ENCODE measurements at places on chromosomes 6 and 20. TPM values are rescaled to one million over a fixed set of nuclear protein-coding genes. Genes with fewer than 3 reads are reported as not detected.

GRCh38 chr6:75333676-75334200, 49.1 kb upstream of the TMEM30A start:
- DNase-seq: no peak
- peaks cover 3% of the 10 kb centered on the region for H3K36me3 ChIP-seq
- H3K27ac ChIP-seq: peak overlapping the region; percentile 97
- H3K27me3 ChIP-seq: no peaks in the 10 kb centered on the region
- H3K4me1 ChIP-seq: peaks cover 80% of the 10 kb centered on the region
- H3K4me3 ChIP-seq: peak overlapping the region; percentile 47

DNA sequence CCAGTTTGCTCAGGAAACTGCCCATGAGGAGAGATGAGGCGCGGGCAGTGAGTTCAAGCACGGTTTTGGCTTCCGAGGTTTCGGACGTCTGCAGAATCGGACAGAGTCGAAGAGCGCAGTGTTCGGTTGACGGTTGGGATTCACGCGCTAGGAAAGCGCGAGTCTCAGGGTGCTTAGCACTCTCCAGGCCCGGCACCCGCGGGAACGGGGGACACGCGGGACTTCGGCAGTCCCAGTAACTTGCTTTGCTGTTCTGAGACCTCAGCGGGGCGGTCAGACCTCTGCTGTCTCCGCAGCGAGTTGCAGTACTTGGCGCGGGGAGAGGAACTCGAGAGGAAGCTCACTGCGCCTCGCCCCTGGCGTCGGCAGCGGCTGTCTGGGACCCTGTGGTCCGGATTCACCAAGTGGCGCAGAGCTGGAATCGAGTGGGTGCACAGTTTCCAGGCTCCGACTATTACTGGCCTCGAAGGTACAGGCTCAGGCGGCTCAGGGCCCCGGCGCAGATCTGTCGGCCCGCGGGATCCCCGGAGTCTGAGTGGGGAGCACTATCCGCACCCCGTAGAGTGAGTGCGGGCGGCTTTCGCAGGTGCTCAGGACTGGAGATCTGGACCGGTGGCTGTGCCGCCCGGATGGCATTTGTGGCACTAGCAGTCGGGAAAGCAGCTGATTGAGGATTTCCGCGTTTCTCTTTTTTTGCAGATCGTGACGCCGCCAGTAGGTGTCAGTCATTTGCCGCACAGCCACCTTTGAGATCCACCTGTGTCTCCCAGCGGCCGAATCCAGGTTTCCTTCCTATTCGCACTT, at the start of gene POM121L2:
POM121L2 (minus strand) TSS at position 128 of the 804 bp plus-strand sequence; CDS start at position 25, 103 bp downstream.
- no peaks in the 10 kb centered on the region for H3K36me3 ChIP-seq
- peaks cover 3% of the 10 kb centered on the region for H3K4me1 ChIP-seq
- peak; percentile 84 for DNase-seq
- peak within 1 kb of the TSS; percentile 71 for H3K4me3 ChIP-seq
- H3K27me3 ChIP-seq: peaks cover 88% of the 10 kb centered on the region

GRCh38 chr6:75382634-75382900, 98.0 kb upstream of the TMEM30A start:
- no peak overlapping the region for H3K4me3 ChIP-seq
- peak; percentile 61 for DNase-seq
- no peaks in the 10 kb centered on the region for H3K27me3 ChIP-seq
- no peaks in the 10 kb centered on the region for H3K36me3 ChIP-seq

GRCh38 chr6:101826678-101827077, 433.2 kb downstream of the GRIK2 start:
- H3K4me3 ChIP-seq: no peak overlapping the region
- H3K27ac ChIP-seq: no peak overlapping the region
- no peaks in the 10 kb centered on the region for H3K27me3 ChIP-seq
- no peak for DNase-seq
- H3K4me1 ChIP-seq: peaks cover 9% of the 10 kb centered on the region

GRCh38 chr6:45574014-45574461, 196.3 kb upstream of the SUPT3H start:
- no peak overlapping the region for H3K27ac ChIP-seq
- H3K27me3 ChIP-seq: no peaks in the 10 kb centered on the region
- no peaks in the 10 kb centered on the region for H3K36me3 ChIP-seq

DNA sequence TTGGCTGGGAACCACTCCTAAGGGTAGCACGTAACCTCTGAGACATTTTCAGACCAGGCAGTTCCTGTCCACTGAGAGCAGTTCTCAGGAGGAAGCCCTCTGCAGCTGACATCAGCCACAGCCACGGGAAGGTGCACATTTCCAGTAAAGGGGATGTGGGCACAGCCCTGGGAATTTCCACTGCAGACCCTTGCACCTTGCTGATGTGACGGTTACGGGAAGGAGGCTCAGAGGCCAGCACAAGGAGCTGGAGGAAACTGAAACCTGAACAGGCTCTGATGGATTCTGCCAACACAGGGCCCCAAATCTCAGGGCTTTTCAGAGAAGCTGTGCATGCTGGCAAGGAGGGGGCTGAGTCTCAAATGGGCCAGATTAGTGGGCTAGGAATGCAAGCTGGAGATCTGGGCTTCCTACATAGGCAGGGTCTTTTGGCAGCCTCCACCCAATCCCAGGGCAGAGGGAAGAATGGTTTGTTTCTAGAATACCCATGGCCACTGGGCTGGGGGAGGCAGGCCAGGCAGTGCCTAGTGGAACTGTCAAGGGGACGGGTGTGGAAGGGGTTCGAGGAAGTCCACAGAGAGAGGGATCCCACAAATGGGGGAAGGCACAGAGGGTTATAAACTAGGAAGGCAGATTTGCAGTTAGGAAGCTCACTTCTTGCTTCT, 14.2 kb downstream of the EBF4 start:
- H3K36me3 ChIP-seq: no peaks in the 10 kb centered on the region
- H3K4me1 ChIP-seq: peaks cover 40% of the 10 kb centered on the region
- no peak overlapping the region for H3K4me3 ChIP-seq
- H3K27me3 ChIP-seq: peaks cover 69% of the 10 kb centered on the region

- peaks cover 30% of the 10 kb centered on the region for H3K4me1 ChIP-seq
- no peak overlapping the region for H3K4me3 ChIP-seq
- no peaks in the 10 kb centered on the region for H3K36me3 ChIP-seq
These were observed 229.6 kb downstream of the FOXC1 start for GRCh38 chr6:1839361-1839760.

DNA sequence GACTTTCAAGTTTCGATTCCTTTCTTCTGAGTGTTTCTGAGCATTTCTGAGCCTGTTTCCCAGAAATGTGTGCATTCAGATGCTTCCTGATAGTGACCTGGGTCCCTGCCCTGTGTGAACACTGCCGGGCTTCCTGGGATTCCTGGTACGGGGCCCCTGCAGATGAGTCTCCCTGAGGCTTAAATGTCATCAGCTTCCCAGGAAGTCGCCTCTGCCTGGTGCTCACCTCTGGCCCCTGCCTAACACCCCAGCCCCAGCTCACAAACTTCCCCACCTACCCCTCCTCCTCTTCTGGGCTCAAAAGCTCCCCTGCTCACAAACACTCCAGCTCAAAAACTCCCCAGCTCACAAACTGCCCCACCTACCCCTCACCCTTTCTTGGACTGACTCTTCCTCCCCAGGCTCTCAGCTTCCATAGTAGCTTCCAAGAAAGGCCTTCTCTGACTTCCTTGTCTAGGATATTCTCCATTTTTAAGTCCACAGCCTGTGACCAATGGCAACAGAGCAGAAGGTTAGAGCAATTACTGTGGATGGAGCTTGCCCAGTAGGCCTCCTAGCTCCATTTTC, 42.0 kb downstream of the TGM2 start:
- H3K36me3 ChIP-seq: no peaks in the 10 kb centered on the region
- peak overlapping the region; percentile 0 for H3K27ac ChIP-seq
- H3K4me3 ChIP-seq: no peak overlapping the region
- DNase-seq: peak; percentile 11

- no peaks in the 10 kb centered on the region for H3K36me3 ChIP-seq
- DNase-seq: no peak
- no peak overlapping the region for H3K27ac ChIP-seq
- no peak overlapping the region for H3K4me3 ChIP-seq
These were observed 5.7 kb downstream of the LMBRD1 start for GRCh38 chr6:69791065-69791471.

DNA sequence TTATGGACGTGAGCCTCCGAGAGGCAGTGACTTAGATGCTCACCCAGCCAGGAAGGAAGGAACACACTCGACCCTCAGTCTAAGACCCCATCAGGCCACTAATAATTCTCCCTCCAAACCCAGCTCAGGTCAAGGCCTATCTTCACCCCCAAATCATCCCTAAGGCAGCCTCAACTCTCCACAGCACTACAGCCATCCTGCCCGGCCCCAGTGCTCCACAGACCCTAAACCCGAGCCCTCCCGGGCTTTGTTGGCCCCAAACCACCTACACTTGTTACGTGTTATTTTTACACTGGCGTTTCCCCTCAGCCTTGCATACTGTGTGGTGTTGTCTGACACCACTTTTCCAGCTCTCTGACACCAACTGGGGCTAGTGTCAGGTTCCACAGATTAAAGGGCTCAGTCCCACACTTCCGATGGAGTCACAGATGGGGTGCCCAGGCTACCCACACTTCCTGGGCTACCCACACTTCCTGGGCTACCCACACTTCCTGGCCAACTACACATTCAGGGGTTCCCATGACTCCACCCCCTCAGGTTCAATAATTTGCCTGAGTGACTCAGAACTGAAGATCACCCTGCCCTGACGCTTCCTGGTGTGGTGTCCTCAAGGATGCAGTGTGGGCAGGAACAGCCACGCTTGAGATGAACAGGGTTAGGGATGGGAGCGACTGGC, 25.3 kb downstream of the RBCK1 start:
- H3K27me3 ChIP-seq: no peaks in the 10 kb centered on the region
- no peak for DNase-seq
- no peak overlapping the region for H3K27ac ChIP-seq
- no peak overlapping the region for H3K4me3 ChIP-seq
- H3K4me1 ChIP-seq: no peaks in the 10 kb centered on the region
- H3K36me3 ChIP-seq: no peaks in the 10 kb centered on the region

DNA sequence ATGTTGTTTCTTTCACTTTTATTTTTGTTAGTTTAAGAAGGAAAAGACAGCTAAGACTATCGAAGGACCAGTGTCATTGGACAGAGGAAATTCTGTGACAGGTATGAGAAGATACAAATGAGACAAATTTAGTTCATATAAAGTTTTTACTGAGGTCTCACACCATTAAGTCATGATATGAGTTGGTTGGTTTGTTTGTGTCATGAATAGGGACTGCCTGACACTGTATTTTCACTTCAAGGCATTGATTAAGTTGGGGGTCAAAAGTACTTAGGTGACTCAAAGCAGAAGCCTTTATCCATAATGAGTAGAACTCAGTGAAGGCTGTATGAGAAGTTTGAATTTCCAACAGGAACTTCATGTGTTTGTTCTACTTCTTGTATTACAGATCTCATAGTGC, 21.3 kb upstream of the HIVEP2 start:
- H3K27me3 ChIP-seq: no peaks in the 10 kb centered on the region
- no peaks in the 10 kb centered on the region for H3K36me3 ChIP-seq
- DNase-seq: no peak
- H3K27ac ChIP-seq: no peak overlapping the region
- H3K4me1 ChIP-seq: no peaks in the 10 kb centered on the region

GRCh38 chr6:159134701-159135364, 34.4 kb upstream of the FNDC1 start:
- H3K4me3 ChIP-seq: no peak overlapping the region
- peaks cover 7% of the 10 kb centered on the region for H3K27me3 ChIP-seq
- H3K36me3 ChIP-seq: no peaks in the 10 kb centered on the region
- peak; percentile 76 for DNase-seq

DNA sequence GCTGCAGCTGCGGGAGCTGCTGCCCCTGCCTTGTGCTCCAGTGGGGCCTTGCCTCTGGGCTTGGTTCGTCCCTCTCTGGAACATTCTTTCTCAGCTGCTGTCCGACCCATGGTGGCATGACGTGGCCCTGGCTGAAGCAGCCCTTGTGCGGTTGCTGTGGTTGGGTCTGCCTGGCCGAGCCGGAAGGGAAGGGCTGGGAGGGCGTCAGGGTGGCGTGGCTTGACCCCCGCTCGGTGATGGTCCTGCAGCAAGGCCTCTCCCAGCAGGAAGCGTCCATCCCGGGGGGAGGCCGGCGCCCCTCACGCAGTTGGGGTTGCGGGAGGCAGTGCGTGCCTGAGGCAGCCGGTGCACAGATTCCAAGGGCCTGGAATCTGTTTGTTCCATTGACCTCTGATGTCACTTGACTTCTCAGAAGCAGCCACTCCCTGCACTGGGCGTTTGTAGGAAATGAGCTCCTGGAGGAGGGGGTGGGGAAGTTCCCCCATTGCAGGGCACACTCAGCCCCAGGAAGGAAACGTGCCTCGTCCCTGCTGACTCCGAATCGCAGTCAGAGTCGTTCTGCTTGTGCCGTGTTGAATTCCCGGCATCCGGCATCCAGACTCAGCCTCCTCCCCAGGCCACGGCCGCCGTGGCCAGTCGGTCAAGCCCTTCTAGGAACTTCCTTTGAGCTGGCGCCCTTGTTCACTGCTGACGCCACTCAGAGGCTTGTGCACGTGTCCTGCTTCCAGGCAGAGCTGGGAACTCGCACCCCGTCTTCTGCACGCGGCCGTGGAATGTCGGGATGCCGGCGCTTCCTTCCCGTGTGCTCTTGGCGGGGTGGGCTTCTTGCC, 9.7 kb upstream of the TNFRSF6B start:
- DNase-seq: peak; percentile 31
- no peaks in the 10 kb centered on the region for H3K27me3 ChIP-seq
- no peaks in the 10 kb centered on the region for H3K4me1 ChIP-seq
- H3K27ac ChIP-seq: peak overlapping the region; percentile 58

- DNase-seq: peak; percentile 41
- no peak overlapping the region for H3K27ac ChIP-seq
- H3K4me1 ChIP-seq: no peaks in the 10 kb centered on the region
These were observed 248.9 kb upstream of the FOXQ1 start for GRCh38 chr6:1062786-1063545.

GRCh38 chr6:14288910-14289309, 171.3 kb downstream of the CD83 start:
- no peaks in the 10 kb centered on the region for H3K4me1 ChIP-seq
- no peak overlapping the region for H3K27ac ChIP-seq
- H3K4me3 ChIP-seq: no peak overlapping the region
- DNase-seq: no peak

DNA sequence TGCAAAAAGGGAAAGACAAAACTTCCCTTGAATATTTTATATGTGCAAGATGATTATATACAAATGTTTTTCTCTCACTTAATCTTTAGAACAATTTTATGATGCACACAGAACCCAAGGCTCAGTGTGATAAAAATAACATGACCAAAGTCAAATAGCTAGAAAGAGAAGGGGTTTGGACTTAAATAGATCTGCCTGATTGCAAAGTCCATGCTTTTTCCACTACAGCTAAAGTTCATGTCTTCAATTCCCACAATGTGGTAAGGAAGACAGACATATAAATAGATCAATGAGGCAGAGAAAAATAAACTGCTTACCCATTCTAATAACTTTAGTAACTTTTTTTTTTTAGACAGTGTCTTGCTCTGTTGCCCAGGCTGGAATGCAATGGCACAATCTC, 143.8 kb downstream of the CDK19 start:
- no peaks in the 10 kb centered on the region for H3K4me1 ChIP-seq
- H3K36me3 ChIP-seq: no peaks in the 10 kb centered on the region
- H3K4me3 ChIP-seq: no peak overlapping the region

GRCh38 chr6:39707962-39708683, 17.1 kb downstream of the KIF6 start:
- H3K4me3 ChIP-seq: no peak overlapping the region
- H3K27me3 ChIP-seq: no peaks in the 10 kb centered on the region
- H3K4me1 ChIP-seq: no peaks in the 10 kb centered on the region
- no peak for DNase-seq
- H3K27ac ChIP-seq: no peak overlapping the region

Gene TXLNB
- 0.06 TPM for total RNA-seq

Gene BPIFB2
- total RNA-seq: not detected

Gene DSP
- total RNA-seq: 38.3 TPM

Gene BANF2
- total RNA-seq: not detected

Gene TPX2
- 226 TPM for total RNA-seq

Measured in neural progenitor cell (in vitro differentiated cells).